ENCODE measurements at places on chromosomes 16 and 17.

DNA sequence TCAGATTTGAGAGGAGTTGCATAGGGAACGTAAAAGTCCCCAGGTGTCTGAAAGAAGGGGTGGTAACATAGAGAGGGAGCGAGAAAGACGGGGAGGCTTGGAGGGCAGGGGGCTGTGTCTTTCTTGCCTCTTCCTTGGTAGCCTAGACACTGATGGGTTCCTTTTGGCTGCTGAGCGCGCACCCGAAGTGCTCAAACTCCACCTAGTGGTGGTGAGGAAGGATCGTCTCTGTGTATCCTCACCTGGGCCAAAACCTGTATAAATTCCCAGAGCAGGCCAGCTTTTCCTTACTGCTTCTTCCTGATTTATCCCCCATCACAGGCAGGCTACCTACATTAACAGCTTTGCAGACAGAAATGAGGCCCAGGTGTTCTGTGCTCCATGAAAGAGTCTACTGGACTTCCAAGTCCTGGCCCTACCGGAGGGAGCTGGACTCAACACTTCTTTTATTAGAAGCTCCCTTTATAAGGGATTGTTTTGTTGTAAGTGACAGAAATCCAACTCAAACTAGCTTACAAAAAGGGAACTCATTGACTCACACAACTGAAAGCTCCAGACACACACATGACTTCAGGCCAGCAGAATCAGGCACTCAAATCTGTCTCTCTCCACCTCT is 5.5 kb upstream of the SLC25A35 start:
- DNase-seq: peak; percentile 71

- DNase-seq: no peak
These were observed 27.9 kb upstream of the JPT2 start for GRCh38 chr16:1650131-1650530.

GRCh38 chr17:13520899-13521572 is 80.7 kb downstream of the HS3ST3A1 start:
- DNase-seq: no peak

DNA sequence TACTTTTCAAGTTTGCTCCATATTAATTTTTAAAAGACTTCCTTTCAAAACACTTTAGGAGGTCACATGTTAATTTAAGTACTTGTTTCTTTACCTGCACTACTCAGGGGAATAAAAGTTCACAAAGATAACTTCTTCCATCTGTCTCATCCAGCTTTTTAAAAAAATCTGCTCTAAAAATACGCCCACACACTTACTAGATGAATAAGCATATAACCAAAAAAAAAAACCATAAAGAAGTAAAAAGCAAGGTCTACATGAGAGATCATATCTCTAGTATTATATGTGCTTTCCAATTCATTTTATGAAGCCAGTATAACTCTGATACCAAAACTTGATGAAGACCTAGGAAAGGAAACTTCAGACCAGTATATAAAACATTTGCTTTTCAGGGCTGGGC is 17.2 kb downstream of the SKAP1 start:
- no peak for DNase-seq

GRCh38 chr16:4288148-4288921 is 15.5 kb upstream of the TFAP4 start:
- peak; percentile 79 for DNase-seq

- DNase-seq: no peak
These were observed 68.7 kb upstream of the IRX3 start for GRCh38 chr16:54355251-54355650.

- no peak for DNase-seq
These were observed 5.0 kb upstream of the HSD3B7 start for GRCh38 chr16:30980023-30980371.

DNA sequence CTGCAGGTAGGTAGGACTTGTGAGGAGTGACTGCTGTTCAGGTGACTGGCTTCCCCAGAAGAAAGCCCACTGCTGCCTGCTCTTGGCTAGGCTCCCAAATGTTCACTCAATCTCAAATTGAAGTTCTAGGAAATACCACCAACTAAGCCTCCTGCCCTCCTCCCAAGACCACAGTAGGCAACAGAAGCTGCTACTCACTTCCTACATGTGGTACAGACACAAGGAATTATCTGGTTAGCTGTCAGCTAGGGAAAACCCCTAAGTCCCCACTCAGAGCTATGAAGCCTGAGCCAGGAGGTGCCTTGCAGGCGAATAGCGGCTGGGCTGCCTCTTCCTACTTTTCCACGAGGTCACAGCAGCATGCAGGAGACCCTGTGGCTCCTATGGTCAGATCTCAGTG is 4.9 kb downstream of the FBXO39 start:
- DNase-seq: no peak

GRCh38 chr17:47615766-47616424 is 33.8 kb upstream of the KPNB1 start:
- peak; percentile 78 for DNase-seq

- DNase-seq: no peak
These were observed 44.4 kb downstream of the PIK3R5 start for GRCh38 chr17:8921147-8921546.

- no peak for DNase-seq
These were observed 163.5 kb upstream of the DYNLRB2 start for GRCh38 chr16:80377096-80377956.

DNA sequence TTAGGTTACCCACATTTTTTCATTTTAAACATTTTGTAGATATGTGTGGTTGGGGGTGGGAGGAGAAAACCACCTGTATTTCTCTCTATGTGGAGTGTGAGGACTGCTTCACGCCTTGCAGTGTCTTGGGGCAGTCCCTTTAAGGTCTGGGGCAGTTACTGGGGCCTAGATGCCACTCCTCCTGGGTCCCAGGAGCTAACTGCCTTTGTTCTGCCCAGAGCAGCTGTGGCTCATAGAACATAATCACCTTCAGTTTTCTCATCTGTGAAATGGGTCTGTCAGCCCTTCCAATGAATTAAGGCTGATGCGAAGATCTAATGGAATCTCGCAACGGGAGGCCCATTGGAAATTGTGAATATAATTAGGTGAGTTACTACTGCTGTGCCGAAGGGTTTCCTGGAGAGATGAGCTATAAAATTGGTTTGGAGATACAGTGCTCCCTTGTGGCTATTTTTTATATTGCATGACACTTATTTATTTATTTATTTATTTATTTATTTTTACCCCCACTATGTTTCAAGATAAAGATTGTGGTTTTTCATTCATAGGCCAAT is 22.9 kb downstream of the DHRS7C start:
- peak; percentile 22 for DNase-seq

DNA sequence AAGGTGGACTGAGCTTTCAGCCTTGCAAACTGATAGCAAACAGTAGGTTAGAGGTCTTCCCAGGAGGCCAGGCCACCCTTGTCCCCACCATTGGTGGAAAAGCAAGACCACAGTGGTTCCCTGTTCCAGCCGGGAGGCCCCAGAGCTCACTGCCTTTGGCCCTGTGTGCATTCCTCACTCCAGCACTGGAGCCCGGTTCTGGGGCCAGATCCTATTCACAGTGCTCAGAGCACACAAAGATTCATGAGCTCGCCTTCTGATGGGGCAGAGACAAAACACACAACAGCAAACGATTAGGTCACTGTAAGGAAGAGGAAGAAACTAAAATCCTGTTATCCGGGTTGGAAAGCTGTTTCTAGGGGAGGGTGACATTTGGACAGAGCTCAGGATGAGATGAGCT is 5.6 kb upstream of the PGS1 start:
- no peak for DNase-seq

- DNase-seq: no peak
These were observed 11.4 kb upstream of the CACNG1 start for GRCh38 chr17:67032985-67033384.

- DNase-seq: no peak
These were observed 1.4 kb upstream of the PITPNC1 start for GRCh38 chr17:67375716-67376115.

GRCh38 chr17:80265205-80266068 is 4.8 kb downstream of the RNF213 start:
- DNase-seq: no peak

- no peak for DNase-seq
These were observed 86.2 kb downstream of the OR1D5 start for GRCh38 chr17:2977157-2977556.

GRCh38 chr16:77840093-77840492 is 51.7 kb downstream of the VAT1L start:
- no peak for DNase-seq

DNA sequence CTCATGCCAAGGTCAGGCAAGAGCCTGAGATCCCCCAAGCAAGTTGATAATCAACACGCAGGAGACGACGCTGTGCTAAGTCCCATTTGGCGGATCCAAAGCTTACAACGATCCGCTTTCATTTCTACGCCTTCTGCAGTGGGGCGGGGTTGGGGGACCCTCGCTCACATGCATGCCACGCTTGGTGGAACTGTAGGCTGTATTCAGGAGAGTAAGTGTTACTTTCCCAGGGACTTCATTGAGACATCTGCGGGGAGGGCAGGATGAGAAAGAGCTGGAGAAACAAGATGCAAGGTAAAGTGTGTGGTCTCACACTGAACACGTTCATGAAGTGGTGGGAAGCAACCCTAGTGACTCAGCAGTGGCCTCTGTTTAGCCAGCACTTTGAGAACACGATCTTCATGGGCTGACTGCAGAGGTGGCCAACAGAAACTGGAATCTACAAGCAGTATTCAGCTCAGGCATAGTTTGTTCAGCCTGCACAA is 100.5 kb downstream of the XYLT1 start:
- DNase-seq: peak; percentile 24

GRCh38 chr16:20774703-20775362 is 11.0 kb downstream of the ACSM3 start:
- DNase-seq: peak; percentile 80

- DNase-seq: no peak
These were observed 19.6 kb downstream of the SPIRE2 start for GRCh38 chr16:89847940-89848297.

- DNase-seq: no peak
These were observed 2.6 kb downstream of the CA7 start for GRCh38 chr16:66846831-66847230.

GRCh38 chr17:67884741-67885140 is 59.4 kb downstream of the BPTF start:
- DNase-seq: no peak

- no peak for DNase-seq
These were observed 19.1 kb downstream of the TRARG1 start for GRCh38 chr17:1298606-1299005.

DNA sequence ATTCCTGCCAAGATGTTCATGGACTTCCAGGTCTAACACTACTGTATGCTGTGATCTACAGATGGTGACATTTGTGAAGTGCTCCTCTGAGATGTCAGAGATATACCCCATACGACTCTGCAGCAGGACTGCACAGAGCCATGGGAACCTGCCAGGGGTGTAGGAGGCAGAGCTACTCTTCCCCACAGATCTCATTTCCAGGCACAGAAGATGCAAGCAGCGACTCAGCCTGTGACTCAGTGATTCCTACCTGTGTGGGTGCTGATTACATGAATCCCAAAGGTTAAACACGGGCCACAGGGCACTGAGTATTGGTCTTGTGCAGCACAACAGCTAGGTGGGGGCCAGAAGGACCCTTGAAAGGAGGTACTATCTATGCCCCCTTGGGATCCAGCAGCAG is 137.0 kb upstream of the SOX9 start:
- no peak for DNase-seq

- DNase-seq: no peak
These were observed 18.2 kb downstream of the SRP68 start for GRCh38 chr17:76054112-76054476.

- no peak for DNase-seq
These were observed 115.7 kb downstream of the MRTFB start for GRCh38 chr16:14186795-14187221.

DNA sequence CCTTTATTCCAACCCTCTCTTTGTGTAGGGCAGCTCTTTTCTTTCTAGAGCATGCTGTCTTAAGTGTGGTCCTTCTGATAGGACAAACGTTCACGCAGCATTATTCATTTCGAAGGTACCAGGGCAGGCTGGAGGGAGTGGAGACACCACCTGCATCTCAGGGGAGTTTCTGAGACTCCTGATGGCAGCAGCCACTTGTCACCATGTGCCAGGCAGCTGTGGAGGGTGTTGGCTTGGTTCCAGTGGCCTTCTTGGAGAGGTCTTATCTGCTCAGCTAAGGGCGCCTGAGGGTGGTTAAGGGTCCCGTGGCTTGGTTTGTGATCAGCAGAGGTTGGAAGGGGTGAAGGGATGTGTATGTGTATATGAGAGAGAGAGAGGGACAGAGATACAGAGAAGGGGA is 257.1 kb upstream of the EEF2KMT start:
- DNase-seq: no peak

GRCh38 chr17:3657874-3658783 is 10.2 kb downstream of the TAX1BP3 start:
- DNase-seq: no peak

DNA sequence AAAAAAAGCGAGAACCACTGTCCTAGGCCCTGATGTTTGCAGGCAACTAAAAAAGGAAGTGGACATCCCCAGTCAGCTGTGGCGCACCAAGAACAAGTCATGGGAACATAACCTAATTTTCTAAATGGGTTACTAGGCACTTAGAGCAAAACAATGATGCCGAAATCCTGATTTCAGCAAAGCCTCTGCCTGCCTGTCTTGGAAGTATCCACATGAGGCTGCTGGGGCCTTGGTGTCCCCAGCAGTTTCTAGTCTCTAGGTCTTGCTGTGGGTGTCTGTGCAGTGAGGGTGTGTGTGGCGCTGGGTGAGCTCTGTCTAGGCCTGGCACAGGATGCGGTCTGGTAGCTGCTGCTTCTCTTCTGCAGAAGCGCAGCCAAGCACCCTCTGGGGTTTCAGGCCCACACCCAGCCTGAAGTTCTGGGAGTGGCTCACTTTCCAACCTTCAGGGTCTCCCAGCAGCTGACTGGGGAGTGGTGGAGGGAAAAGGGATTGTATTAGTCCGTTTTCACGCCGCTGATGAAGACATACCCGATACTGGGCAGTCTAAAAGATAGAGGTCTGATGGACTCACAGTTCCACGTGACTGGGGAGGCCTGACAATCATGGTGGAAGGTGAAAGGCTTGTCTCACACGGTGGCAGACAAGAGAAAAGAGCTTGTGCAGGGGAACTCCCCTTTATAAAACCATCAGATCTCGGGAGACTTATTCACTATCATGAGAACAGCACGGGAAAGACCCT is 21.1 kb downstream of the STH start:
- no peak for DNase-seq

GRCh38 chr16:78927766-78928165 is 672.8 kb downstream of the MAF start:
- DNase-seq: no peak

- DNase-seq: no peak
These were observed 1.1 kb upstream of the XYLT2 start for GRCh38 chr17:50344731-50345365.

DNA sequence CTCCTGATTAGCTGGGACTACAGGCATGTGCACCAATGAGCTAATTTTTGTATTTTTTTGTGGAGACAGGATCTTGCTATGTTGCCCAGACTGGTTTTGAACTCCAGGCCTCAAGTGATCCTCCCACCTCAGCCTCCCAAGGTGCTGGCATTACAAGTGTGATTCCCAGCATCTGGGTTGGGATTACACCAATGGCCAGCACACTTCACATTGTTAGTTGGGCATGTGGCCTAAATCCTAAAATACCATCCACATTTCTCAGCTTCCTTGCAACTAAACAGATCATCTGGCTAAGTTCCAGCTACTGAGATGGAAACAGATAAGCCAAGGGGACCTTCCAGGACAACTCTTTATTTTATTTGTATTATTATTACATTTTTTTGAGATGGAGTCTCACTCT is 9.9 kb downstream of the RABEP2 start:
- DNase-seq: no peak
